Stimulated activated CD4-positive, alpha-beta T cell treated with anti-CD3 and anti-CD28 coated beads, Interleukin-15, amount 100 ng/mL, for 1 hour (primary cell): ENCODE measurements at places on chromosomes 5 and 9.

GRCh38 chr9:15484802-15485201 lies 26.0 kb downstream of the PSIP1 start:
- DNase-seq = no peak

GRCh38 chr9:21985964-21986667 lies 8.1 kb downstream of the CDKN2A start:
- no peak for DNase-seq

DNA sequence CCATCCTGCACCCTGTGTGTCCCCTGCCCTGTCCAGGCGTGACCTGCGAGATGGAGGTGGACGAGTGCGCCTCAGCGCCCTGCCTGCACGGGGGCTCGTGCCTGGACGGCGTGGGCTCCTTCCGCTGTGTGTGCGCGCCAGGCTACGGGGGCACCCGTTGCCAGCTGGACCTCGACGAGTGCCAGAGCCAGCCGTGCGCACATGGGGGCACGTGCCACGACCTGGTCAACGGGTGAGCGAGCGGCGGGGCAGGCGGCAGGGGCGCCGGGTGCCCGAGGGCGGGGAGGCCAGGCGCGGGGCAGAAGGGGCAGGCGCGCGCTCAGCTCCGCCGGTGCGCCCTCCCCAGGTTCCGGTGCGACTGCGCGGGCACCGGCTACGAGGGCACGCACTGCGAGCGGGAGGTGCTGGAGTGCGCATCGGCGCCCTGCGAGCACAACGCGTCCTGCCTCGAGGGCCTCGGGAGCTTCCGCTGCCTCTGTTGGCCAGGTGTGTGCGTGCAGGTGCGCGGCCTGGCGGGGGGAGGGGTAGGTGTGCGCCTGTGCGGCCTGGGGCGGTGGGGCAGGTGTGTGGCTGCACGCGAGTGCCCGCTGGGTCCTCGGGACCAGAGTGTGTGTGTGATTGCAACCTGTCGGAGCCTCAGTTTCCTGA lies 10.0 kb downstream of the CRB2 start:
- DNase-seq = no peak

DNA sequence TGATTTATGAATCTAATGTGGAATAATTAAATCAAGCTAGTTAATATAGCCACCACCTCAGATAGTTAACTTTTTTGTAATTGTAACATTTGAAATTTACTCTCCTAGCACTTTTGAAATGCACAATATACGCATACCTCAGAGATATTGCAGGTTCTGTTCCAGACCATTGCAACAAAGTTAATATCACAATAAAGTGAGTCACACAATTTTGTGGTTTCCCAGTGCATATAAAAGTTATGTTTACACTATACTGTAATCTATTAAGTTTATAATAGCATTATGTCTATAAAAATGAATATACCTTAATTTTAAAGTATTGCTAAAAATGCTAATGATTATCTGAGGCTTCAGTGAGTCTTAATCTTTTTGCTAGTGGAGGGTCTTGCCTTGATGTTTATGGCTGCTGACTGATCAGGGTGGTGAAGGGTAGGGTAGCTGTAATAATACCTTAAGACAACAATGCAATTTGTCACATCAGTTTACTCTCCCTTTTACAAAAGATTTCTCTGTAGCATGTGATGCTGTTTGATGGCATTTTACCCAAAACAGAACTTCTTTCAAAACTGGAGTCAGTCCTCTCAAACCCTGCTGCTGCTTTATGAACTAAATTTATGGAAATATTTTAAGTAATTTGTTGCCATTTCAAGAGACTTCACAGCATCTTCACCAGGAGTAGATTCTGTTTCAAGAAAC lies 235.1 kb upstream of the ADAMTSL1 start:
- no peak for DNase-seq

DNA sequence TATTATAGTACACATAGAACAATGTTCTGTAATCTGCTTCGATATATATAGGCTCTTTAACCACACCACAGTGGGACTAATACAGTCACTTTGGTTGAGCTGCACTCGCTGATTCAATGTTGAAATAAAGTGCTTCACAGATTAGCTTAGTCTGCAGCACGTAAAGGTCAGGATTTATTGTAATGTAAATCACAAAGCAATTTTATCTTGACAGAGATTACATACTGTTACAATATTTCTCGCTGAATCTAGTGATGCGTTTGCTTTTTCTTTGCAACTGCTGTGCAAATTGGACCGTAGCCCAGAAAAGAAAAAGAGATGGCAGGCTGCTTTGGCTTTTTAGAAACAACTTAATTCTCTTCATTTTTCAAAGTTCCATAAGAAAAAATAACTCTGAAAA lies 52.9 kb downstream of the CETN3 start:
- no peak for DNase-seq

DNA sequence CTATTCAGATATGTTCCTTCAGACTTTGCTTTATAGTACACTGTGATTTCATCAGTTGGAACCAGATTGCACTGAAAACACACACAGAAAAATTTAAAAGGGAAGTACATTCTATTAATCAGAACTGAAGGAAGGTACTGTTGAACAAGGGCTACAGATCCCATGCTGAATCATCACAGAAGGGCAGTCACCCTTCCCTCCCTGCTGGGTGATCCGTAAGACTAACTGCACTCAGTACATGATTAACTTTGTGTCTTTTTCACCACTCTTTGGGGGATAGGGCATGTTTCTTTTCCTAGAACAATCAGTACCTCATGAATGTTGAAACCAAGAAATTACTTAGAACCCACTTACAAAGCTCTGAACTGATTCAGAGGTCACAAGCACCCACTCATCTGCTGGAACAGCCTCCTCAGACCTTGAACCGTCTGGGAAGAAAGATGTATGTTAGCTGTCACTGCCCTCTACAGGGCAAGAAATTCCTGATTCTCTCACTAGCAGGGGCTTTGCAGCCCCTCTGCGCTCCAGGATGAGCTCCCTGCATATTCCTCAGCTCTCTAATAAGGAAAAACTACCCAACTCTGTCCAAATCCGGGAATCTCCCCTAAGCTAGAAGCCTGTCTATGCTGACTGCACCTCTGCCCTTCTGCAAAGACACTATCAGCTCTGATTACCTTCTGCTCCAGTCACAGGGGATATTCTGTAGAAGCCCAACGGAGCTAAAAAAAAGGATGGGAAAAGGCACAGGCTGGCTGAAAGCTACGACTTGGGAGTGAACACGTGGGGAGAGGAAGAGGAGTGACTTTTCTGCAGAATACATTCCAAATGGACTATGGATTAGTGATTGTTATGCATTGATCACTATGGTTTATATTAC lies 51.0 kb downstream of the IARS1 start:
- DNase-seq = no peak

DNA sequence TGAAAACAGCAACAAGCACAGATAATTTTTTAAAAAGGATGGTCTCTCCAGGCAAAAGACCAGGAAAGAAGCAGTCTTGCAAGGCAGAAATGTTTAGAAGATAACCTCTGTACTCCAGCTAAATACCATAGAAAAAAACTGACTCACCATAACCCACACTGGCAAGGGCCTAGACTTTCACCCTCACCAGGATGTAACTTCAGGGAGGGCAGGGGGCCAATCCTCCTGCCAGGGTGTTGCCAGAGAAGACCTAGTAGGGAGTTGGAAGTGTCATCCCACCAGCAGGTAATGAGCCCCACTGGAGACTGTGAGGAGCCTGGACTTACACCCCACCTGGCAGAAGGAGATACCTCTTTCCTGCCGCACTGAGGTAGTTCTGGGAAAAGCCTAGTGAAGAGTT lies 97.6 kb downstream of the PRELID2 start:
- no peak for DNase-seq

GRCh38 chr5:59152701-59153245 lies 569.9 kb downstream of the RAB3C start:
- DNase-seq = no peak

GRCh38 chr5:10480237-10480985 lies 38.7 kb downstream of the ROPN1L start:
- DNase-seq = no peak

DNA sequence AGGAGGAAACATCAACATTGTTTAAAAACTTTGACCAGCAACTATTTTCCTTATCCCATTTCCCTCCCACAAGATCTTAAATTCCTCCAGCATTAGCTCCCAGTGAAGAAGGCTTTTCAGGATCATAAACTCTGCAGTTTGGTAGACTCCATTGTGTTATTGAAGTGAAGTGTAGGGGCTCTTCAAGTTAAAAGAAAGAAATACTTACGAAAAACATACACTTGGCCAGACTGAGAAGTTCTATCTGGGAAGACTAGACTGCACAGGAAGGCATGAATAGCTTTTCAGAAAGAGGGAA lies 22.3 kb downstream of the LIFR start:
- DNase-seq = no peak

DNA sequence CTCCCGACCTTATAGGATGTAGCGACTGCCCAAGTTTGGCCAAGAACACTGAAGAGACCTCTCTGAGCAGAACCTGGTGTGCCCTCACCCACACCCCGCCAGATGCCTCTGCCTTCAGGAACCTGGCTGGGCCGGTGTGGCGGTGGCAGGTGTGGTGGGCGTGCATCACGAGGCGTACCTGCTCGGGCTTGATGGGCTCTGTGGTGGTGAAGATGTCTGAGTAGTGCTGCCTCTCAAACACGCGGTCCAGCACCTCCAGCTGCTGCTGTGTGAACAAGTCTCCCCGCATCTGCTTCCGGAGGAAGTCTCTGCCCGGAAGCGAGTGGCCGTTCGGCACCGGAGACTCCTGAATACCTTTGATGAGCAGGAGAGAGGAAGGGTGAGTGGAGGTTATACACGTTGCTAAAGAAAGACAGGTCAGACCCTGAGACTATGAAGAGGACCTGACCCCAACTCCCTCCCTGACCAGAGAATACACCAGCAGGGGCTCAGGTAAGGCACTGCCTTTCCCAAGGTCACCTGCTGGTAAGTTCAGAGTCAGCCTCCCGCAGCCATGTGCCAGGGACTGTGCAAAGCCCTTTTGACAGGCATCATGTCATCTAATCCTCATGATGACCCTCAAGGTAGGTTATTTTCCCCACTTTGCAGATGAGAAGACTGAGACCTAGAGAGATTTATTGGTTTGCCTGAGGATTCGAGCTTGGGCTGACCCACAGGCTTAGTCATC lies 67.5 kb downstream of the PAX5 start:
- no peak for DNase-seq

DNA sequence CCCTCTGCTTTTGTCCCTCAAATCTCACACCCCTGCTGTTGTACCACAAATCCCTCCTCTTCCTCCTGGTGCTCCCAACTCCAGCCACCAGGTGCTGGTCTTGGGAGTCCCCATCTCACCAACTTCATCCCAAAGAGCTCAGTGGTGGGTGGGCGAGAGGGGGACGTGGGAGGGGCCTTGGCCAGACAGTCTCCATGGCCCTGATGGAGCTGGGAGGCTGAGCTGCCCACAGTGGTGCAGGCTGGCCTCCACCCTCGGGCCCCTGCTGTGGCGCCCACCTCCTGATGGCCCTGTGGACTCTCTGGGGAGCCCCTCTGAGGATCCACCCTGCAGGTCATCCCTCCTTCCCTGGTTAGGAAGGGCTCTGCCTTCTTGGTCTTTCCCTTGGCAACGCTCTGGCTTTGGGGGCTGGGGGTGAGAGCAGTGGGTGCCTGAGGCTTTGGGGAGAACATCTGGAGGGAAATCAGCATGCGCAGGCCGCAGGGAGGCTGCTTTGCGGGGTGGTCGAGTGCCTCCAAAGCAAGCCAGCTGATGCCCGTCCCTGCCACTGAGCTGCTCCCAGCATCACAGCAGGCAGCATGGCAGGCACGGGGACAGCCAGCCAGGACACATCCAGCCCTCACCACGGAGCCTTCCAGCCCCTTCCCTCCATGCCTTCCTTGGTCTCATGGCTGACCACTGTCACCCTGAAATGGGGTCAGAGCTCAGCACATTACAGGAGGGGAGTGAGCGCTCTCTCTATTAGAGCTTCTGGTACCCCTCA lies 7.6 kb upstream of the FAM163B start:
- DNase-seq = no peak

- DNase-seq = no peak
Measured at GRCh38 chr5:154333016-154333415, 112.8 kb upstream of the SAP30L start.

GRCh38 chr5:130135506-130135905 lies 231.2 kb downstream of the CHSY3 start:
- no peak for DNase-seq

DNA sequence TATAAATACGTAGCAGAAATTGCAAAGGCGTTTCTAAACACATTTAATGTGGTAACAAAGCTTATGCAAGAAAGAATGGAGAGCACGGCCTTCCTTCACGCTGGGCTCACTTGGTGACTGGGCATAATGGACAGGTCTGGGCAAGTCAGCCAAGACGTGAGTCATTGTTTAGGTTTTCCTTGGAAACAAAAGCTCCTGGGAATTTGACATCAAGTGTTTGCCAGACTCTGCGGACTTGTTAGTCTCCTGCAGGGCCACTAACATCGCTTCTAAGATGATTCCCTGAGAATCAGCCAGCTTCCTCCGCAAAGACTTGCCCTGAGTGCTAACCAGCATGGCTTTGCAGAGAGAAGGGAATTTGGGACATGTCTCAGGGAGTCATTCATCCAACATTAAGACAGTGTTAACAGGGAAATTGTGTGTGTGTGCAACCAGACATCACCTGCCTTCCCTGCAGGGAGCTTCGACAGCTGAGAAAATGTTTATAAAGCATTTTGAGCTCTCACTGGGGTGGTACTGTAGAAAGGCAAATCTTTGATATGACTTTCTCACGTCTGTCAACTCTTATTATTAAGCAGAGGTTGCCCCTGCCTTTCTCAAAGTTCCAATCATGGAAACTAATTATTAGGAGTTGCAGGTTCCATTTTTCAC lies 182.5 kb downstream of the NTRK2 start:
- DNase-seq = no peak

GRCh38 chr5:132687995-132688394 lies 14.2 kb downstream of the IL4 start:
- DNase-seq = no peak

GRCh38 chr5:3191585-3191984 lies 404.0 kb upstream of the IRX1 start:
- DNase-seq = no peak

DNA sequence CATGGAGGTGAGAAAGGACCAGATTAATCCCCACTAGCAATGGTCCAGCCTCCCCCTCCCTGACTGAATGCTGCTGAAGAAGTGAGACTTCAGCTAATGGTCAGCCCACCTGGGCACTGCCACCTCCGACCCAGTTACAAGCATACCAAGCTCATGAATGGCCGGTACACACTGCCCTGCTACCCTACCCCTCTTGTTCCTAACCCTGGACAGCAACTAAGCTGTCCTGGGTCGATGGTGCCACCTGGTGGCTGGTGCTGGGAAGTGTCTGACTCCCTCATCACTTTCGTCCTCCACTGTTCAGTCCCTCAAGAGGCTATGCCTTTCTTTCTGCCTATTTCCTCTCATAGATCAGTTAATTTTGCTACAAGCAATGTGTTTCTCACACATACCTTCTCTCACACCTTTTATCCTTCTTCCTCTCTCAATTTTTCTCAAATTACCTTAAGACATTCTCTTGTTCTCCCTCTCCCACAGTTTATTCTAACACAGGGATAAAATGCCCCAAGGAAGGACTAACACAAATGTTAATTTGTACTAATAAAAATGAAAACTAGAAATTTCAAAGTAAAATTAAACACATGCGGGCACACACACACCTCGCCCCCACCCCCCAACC lies 42.4 kb downstream of the PAX5 start:
- DNase-seq = no peak

GRCh38 chr5:112264151-112264550 lies 154.9 kb downstream of the EPB41L4A start:
- DNase-seq = no peak

GRCh38 chr5:6652025-6652424 lies 18.8 kb downstream of the SRD5A1 start:
- no peak for DNase-seq

- DNase-seq = no peak
Measured at GRCh38 chr5:59607138-59607765, 286.3 kb downstream of the PDE4D start.
